ENCODE measurements at places on chromosomes 4 and X. TPM values are rescaled to one million over a fixed set of nuclear protein-coding genes. Genes with fewer than 3 reads are reported as not detected.

- no peak for DNase-seq
Observed at GRCh38 chr4:24642981-24643547, 58.7 kb upstream of the DHX15 start.

The GRSF1 gene
- 32.7 TPM for total RNA-seq

The NUDT10 gene
- total RNA-seq = not detected

The SCRG1 gene
- not detected for total RNA-seq

GRCh38 chr4:135050086-135050717, 848.6 kb upstream of the PABPC4L start:
- DNase-seq = no peak

GRCh38 chr4:107069049-107069448, 32.9 kb upstream of the DKK2 start:
- no peak for DNase-seq

DNA sequence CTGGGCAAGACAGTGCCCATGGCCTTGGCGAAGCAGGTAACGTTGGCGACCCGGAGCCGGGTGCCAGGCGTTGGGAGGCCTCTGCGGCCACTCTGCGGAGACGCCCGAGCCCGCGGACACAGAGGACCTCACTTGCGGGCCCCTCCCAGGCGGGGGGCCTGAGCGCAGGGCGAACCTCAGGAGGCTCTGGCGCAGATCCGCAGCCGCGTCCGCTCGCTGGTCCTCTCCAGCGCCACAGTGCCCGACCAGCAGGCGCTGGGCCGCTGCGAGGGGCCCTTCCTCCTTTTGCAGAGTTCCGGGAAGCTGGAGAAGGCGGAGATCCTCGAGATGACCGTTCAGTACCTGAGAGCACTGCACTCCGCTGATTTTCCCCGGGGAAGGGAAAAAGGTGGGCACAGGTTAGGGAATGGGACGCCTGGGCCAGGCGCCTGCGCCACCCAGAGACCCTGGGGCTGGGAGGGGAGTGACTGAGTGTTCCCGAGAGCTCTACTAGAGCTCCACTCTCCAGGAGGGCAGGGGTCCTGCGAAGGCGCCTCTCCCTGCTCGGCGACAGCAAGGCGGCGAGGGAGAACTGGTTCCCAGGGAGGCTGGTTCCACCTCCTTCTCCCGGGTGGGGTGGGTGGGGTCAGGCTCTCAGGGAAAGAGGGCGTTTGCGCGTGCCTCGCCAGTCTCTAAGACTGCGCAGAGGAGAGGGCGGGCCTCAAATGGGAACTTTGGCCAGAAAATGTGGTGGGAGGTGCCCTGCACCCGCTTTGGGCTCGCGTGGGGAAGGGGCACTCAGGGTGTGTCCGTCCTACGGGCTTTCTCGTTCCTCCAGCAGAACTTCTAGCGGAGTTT, 1.4 kb downstream of the HELT start:
- no peak for DNase-seq

GRCh38 chr4:28225050-28225449, 1364.4 kb downstream of the STIM2 start:
- DNase-seq = no peak

The ETDA gene
- total RNA-seq = not detected

GRCh38 chrX:28349888-28350287, 237.4 kb upstream of the IL1RAPL1 start:
- no peak for DNase-seq

The USP46 gene
- 6.8 TPM for total RNA-seq

The ATP6AP2 gene
- 73.8 TPM for total RNA-seq

The L1CAM gene
- 1.2 TPM for total RNA-seq

GRCh38 chr4:109629775-109630174, 69.7 kb downstream of the MCUB start:
- no peak for DNase-seq

- no peak for DNase-seq
Observed at GRCh38 chrX:152658302-152658701, 20.6 kb downstream of the GABRQ start.

DNA sequence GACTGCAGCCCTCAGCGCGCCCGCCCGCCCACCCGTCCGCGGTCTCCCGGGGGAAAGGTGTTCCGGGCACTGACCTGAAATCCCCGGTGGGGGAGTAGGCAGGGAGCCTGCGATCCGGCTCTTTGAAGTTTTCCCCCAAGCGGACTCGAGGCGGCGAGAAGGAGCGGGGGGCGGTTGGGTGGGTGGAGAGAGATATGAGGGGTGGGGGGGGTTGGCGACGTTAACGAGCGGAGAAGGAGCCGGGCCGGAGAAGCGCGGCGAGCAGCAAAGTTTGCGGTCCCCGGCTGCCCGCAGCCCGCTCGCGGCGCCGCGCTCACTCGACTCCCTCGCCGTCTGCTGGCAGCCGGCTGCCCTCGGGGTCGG, 636 bp downstream of the BCOR start:
- DNase-seq = no peak

DNA sequence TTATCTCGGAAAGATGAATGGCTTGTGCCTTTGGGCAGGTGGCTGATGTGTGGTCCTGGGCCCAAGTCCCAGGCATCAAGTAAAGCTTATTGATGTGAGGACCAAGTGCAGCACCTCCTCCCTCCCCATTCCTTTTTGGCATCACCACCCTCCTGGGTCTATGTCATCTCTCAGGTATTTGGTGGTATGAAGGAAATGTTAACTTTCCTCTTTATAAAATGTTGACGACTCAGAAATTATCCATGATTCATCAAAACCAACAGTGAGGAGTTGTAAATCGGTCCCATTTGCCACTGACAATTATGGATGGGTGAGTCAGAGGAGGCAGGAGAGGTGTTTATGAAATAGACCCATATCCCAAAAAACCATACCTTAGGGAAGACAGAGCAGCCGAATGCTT, 229.4 kb upstream of the GATB start:
- no peak for DNase-seq

GRCh38 chr4:182540496-182540895, 297.3 kb downstream of the TENM3 start:
- DNase-seq = no peak

GRCh38 chrX:23603501-23603900, 63.8 kb upstream of the PRDX4 start:
- DNase-seq = no peak

The TAF7L gene
- total RNA-seq = not detected

The GAGE12H gene
- total RNA-seq = not detected

DNA sequence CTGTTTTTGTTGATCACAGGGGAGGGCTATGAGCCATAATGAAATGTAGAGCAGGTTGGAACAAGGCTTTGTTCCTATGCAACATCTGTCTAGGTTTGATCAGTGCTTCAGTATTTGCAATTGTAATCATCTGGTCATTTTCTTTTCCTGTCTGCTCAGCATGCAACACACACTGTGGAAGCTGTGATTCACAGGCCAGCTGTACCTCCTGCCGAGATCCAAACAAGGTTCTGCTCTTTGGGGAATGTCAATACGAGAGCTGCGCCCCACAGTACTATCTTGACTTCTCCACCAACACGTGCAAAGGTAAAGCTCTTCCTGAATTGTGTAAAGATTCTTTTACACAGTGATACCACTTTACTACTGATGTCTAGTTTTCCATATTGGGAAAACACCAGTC, 181.9 kb upstream of the ANXA3 start:
- DNase-seq = no peak

DNA sequence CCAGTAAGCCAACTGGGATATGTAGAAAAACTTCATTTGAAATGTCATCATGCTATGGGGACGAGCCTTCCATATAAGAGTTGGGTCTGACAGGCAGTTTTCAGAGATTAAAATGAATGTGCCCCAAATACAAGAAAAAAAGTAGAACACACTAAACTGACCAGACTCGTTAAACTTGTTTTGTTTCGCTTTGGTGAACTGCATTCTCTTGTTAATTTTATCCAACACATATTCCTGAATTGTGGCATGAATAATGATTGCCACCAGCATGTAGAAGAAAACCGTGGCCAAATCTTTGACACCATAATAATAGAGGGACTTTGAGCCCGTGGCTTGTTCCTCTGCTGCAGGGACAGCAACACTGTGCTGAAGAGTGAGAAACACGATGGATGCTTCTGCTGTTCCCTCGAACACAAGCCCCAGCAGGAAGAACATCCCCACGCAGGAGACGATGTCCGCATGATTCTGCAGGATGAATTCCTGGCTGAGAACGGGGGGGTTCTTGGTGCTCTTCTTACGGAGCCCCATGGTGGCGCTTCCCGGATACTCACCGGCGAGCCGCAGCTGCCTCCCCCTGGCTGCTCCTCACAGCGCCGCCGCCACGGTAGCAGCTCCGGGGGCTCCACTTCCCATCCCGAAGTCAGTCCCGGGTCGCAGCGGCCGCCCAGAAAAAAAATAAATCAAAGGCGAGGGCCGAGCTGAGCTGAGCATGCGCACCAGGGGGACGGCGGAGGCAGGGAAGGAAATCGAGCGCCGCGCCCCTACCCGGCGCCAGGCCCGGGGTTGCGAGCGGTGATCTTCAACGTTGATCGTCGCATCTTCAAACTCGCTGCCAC, at the start of gene TRAM1L1:
Gene TRAM1L1 (minus strand): TSS at position 711 of the 836 bp plus-strand sequence. CDS start 183 bp downstream, at position 528.
- no peak for DNase-seq

The MAGEC1 gene
- not detected for total RNA-seq

DNA sequence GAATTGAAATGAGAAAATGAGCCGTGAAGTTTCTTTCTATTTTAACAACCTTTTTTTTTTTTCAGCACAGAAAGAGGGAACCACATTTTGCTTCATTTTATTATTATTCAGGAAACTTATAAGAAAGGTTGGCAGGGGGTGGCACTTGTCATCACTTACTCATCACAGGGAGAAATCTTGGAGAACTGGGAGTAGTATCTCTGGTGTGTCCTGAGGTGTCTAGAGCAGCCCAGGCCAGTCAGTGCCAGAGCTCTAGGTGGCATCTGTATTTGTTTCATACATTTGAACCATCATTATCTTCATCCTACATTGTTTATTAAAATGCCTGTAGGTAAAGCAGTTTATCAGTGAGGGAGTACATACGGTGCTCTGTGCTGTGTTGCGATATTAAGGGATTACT, 43.8 kb upstream of the ARHGAP24 start:
- DNase-seq = no peak

DNA sequence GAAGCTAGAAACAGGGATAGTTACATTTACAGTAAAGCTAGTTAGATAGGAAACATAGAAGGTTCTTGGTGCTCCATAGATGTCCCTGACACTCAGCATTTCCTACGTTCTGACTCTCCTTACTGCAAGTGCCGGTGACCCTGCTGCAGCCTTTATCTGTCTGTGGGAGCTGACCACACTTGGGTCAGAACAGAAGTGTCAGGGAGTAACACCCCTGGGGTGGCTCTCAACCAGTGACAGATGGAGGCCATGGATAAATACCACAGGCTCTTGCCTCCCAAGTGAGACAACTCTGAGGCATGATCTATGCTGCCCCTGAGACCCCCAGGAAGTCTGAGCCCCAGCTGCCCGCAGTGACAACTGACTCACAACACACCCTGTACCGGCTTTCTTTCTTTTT, 69.8 kb downstream of the ANXA3 start:
- no peak for DNase-seq

- DNase-seq = no peak
Observed at GRCh38 chr4:106497271-106497670, 128.7 kb upstream of the GIMD1 start.

The PRRG3 gene
- total RNA-seq = not detected

GRCh38 chr4:22071749-22072148, 123.2 kb upstream of the KCNIP4 start:
- no peak for DNase-seq

The PNMA5 gene
- total RNA-seq = 0.20 TPM

DNA sequence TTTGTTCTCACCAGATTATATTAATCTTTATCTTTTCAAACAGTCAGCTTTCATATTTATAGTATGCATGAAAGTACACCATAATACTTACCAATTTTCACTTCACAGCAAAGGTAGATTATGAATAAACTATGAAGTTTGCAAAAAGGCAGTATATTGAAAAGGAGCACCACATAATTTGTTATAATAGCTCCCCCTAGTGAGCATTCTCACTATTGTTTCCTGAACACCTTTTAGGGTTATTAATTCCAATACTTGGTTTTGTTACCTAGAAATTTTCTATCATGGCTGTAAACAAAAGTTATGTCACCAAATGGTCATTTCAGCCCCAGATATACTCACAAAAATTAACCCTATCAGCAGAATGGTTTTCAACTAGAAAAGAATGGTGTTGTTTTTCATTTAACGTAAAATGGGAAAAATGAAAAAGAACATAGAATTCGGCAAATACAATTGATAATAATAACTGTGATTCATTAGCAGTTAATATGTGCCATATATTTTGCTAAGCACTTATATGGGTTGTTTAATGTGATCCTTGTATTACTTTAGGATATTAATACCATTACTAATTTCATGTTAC, 30.2 kb upstream of the NKX6-1 start:
- no peak for DNase-seq

- no peak for DNase-seq
Observed at GRCh38 chr4:47746122-47746521, 91.7 kb downstream of the CORIN start.

DNA sequence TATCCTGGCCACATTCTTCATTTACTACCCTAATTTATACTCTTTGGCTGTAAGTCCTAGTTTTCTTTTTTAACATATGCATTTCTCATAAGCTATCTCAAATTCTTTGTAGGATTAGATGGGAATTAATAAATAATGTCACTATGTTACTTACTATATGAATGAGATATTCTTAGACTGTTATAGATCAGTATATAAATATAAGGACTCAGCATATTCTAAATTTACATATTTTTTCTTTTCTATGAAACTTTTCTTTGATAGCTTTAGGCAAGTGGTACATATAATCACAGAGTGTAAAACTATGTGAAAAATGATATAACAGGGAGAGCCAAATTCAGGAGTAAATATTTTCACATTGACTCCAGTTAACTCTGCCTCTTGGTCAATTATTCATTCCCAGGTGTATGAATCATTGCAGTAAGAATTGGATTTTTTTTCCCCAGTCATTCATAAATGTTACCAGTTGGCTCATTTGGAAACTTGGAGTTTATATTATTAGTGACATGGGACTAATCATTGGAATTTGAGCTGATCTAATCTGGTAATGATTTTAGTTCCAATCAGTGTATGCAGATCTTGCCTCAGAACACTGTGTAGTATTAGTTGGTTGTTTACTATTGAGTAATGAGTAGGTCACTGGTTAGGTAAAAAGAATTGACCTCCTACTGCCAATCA, 25.3 kb downstream of the FHIP1A start:
- no peak for DNase-seq

DNA sequence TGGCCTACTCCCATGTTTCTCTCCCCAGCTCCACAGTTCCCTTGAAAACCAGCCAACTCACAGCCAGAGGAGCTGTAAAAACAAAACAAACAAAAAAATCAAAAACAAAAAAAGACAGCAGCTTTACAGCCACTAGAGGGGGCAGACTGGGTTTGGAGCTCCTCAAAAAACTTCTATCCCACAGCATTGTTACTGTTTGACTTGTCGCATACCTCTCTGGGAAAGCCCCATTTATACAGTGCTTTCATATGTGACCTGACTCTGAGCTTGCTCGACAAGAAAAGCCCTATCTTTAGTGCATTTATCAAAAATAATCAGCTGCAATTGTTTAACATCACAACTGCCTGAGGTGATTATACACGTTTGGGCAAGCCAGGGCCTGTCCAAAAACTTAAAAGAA, 21.6 kb downstream of the TSPAN6 start:
- no peak for DNase-seq

The CENPE gene
- 2.7 TPM for total RNA-seq

The ZFP42 gene
- total RNA-seq = not detected

The IL2RG gene
- total RNA-seq = 213 TPM

The AFM gene
- not detected for total RNA-seq
